GM12878 (cell line): ENCODE measurements at places on chromosomes 16 and 17. TPM values are rescaled to one million over a fixed set of nuclear protein-coding genes. Genes with fewer than 3 reads are reported as not detected.

DNA sequence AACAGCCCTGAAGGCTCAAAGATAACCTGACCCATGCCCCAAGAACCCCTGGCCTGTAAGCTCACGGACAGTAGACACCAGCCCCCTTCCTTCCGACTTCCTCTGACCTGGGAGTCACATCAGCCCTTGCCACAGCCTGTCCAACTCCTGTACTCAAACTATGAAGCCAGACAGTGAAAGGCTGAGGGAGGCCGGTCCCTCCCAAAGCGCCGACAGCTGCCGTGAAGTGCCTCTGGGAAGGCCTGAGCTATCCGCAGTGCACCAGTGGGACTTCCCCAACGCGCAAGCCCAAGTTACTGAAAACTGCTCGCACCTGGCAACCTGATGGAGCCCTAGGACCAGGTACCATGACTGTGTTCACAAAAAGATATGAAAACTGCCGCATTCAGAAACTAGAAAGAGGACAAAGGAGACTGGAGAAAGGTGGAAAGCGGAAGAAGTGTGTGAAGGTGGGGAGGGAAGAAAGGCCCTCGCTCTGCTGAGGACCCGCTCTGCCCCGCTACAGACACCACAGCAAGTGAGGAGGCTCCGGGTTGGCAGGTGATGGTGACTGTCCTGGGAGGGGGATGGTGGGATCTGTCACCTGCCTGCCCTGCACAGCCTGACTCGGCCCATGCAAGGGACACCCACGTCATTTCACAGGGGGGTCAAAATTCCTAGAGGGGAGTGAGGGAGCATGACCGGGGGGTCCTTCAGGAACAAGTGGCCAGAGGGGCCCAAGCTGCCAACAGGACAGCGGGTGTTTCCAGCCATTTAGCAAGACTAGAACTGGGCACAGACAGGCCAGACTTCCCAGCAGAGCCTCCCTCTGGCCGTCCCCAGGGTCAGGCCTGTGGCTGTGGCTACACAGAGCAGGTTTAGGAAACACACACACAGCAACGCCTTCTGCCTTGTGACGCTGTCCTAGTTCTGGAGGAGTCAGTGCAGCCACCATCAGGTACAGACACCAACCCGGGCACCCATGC, 13.1 kb upstream of the TRAP1 start:
- peaks cover 12% of the 10 kb centered on the region for H3K36me3 ChIP-seq
- no peak overlapping the region for H3K27ac ChIP-seq
- no peaks in the 10 kb centered on the region for H3K27me3 ChIP-seq
- H3K4me3 ChIP-seq = no peak overlapping the region

GRCh38 chr17:27423651-27424050, 32.6 kb upstream of the KSR1 start:
- no peak for DNase-seq
- H3K27me3 ChIP-seq = no peaks in the 10 kb centered on the region
- no peak overlapping the region for H3K27ac ChIP-seq
- no peak overlapping the region for H3K4me3 ChIP-seq

- no peak overlapping the region for H3K4me3 ChIP-seq
- no peak for DNase-seq
- H3K36me3 ChIP-seq = no peaks in the 10 kb centered on the region
- no peak overlapping the region for H3K27ac ChIP-seq
- no peaks in the 10 kb centered on the region for H3K27me3 ChIP-seq
Observed at GRCh38 chr16:7405166-7405565, 72.5 kb downstream of the RBFOX1 start.

DNA sequence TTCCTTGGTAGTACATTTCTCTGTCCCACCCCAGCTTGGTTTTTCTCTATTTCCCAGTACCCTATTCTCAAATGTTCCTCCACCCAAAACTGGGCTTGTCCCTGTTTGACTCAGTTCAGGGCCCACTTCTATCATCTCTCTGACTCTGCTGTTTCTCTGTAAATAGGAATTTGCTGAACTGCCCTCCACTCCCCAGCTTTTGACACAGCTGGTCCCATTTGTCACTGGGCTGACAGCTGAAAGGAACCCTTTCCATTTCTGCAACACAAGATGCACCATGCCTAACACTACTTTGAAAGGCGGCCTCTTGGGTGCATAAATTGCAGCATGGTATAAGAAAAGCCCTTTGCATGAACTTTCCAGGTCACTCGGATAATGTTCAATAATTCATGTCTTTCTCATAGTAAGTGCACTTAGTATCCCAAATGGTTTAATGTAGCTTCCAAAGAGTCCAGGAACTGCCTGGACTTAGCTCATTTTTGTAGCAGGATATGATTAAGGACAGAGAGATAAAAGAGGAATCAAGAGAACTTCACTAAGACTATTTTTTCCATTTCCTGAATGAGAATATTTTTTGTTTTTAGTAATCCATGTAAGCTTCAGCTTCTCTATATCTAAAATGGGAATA, 256.7 kb downstream of the CDH11 start:
- H3K4me1 ChIP-seq = no peaks in the 10 kb centered on the region
- H3K4me3 ChIP-seq = no peak overlapping the region
- H3K27me3 ChIP-seq = no peaks in the 10 kb centered on the region
- H3K27ac ChIP-seq = no peak overlapping the region
- DNase-seq = no peak
- H3K36me3 ChIP-seq = no peaks in the 10 kb centered on the region

DNA sequence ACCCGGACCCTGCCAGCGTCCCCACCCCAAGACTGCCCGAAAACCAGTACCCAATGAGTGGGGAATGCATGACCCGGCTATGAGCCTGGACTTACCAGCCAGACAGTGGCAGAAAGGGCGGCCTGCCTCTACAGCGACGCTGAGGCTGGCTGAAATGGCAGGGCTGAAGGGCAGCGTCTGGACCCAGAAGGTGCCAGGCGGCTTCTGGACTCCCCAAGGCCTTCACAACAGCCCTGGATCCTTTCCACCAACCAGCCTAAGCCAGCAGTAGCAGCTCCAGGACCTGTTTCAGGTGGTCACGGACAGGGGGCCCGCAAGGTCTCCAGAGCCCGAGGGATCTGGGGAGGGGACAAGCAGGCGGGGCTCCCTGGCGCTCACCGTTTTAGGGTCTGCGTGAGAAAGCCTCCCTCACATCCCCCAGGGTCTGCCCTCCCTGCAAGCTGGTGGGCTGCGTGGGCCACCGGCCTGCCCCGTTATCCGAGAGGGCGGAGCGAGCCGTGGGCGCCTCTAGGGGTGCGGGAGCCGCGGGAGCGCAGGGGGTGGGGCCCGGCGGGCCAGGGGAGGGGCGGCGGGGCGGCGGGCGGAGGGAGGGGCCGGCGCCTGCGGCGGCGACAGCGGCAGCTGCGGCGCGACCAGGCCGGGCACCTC, at the start of gene RIPOR1:
Gene RIPOR1 (plus strand): TSS at position 608 of the 648 bp plus-strand sequence. CDS start 9,618 bp downstream, outside the sequence.
- no peak within 1 kb of the TSS; the same call in 1 of the 2 replicates for H3K27ac ChIP-seq
- no peaks in the 10 kb centered on the region for H3K27me3 ChIP-seq
- peak within 1 kb of the TSS; percentile 90 for H3K4me3 ChIP-seq
- H3K36me3 ChIP-seq = no peaks in the 10 kb centered on the region
- H3K4me1 ChIP-seq = peaks cover 34% of the 10 kb centered on the region

- H3K4me3 ChIP-seq = no peak overlapping the region
- H3K4me1 ChIP-seq = peaks cover 46% of the 10 kb centered on the region
- H3K27ac ChIP-seq = peak overlapping the region; percentile 69
- H3K27me3 ChIP-seq = no peaks in the 10 kb centered on the region
- DNase-seq = peak; percentile 84
- no peaks in the 10 kb centered on the region for H3K36me3 ChIP-seq
Observed at GRCh38 chr17:33964344-33964979, 290.6 kb upstream of the CCL2 start.

DNA sequence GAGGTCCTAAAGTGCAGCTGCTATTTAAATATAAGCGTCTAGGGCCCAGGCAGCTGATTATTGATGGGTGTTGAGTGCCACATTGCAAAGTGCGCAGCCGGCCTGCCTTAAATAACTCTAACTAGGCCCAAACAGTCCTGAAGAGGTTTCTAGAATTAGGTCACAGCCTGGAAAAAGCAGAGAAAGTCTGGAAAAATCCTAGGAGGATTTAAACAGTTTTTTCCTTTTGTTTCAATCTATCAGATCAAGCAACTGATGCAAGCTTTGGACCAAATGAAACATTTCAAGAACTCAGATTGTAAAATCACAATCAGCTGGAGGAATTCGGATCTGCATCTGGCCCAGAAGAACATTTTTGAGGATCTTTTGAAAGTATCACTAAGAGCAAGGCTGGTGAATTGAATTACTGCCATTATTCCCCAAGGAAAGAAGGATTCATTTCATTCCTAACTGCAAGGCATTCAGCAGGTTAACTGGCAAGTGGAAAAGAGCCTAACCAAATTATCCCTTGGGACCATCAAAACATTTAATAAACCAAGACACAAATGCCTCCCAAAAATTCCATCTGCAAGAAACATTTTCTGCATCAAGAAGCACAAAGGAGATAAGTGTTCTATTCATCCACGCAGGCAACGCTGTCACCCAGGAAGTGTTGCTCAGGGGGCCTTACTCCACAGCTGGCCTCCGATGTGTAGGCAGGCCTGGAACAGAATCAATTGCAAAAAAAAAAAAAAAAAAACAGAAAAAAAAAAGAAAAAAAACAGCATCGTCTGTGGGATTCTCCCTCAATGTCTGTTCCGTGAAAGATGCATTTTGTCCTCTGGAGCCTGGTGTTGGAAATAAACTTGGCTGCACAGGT, 46.1 kb downstream of the IRX3 start:
- no peaks in the 10 kb centered on the region for H3K4me1 ChIP-seq
- H3K27me3 ChIP-seq = no peaks in the 10 kb centered on the region
- no peak overlapping the region for H3K4me3 ChIP-seq
- DNase-seq = no peak
- H3K27ac ChIP-seq = no peak overlapping the region

The TLCD3B gene
- 0.29 and 0.51 TPM in 2 replicates for total RNA-seq

The CCDC200 gene
- total RNA-seq = not detected in 2 replicates

The CA5A gene
- total RNA-seq = not detected in 2 replicates

The RGS9 gene
- total RNA-seq = 5.6 and 6.2 TPM in 2 replicates

The NRN1L gene
- total RNA-seq = 0.92 TPM in 1 of 2 replicates, not detected in the other
